Vein endothelial cell (primary cell): ENCODE measurements at places on chromosomes 1 and 21. TPM values are rescaled to one million over a fixed set of nuclear protein-coding genes. Genes with fewer than 3 reads are reported as not detected.

The MFAP2 gene
- total RNA-seq = 26.2 and 54.5 TPM in 2 replicates

The C1QB gene
- not detected in 2 replicates for total RNA-seq

The TNFRSF8 gene
- total RNA-seq = 0.19 TPM in 1 of 2 replicates, not detected in the other

The TMEM200B gene
- 0.33 and 0.67 TPM in 2 replicates for total RNA-seq

The NBPF4 gene
- not detected in 2 replicates for total RNA-seq

The CFHR4 gene
- not detected in 2 replicates for total RNA-seq

The FMN2 gene
- under 0.01 and 0.19 TPM in 2 replicates for total RNA-seq

The UBL4B gene
- total RNA-seq = not detected in 2 replicates

The KCNA3 gene
- not detected in 2 replicates for total RNA-seq

The C8B gene
- not detected in 2 replicates for total RNA-seq

The CNIH4 gene
- 66.6 and 78.0 TPM in 2 replicates for total RNA-seq

The SYPL2 gene
- under 0.01 TPM in 1 of 2 replicates, not detected in the other for total RNA-seq

The TAS1R2 gene
- not detected in 2 replicates for total RNA-seq

The SAMSN1 gene
- total RNA-seq = 2.0 and 4.9 TPM in 2 replicates

The KIF2C gene
- total RNA-seq = 16.7 and 25.4 TPM in 2 replicates

The IVL gene
- not detected in 2 replicates for total RNA-seq

The TCEA3 gene
- 0.65 and 0.86 TPM in 2 replicates for total RNA-seq

The RAB42 gene
- total RNA-seq = 0.98 and 1.2 TPM in 2 replicates

The KCNT2 gene
- total RNA-seq = 0.29 and 2.0 TPM in 2 replicates

The SCAF4 gene
- 12.4 and 13.7 TPM in 2 replicates for total RNA-seq

The DNAJC6 gene
- total RNA-seq = 7.8 and 8.8 TPM in 2 replicates

The DPT gene
- total RNA-seq = not detected in 2 replicates

The OR2T35 gene
- total RNA-seq = not detected in 2 replicates

The PRR9 gene
- total RNA-seq = not detected in 2 replicates

The CASQ1 gene
- total RNA-seq = not detected in 2 replicates

The FAM167B gene
- total RNA-seq = 1.3 and 2.9 TPM in 2 replicates

The ST6GALNAC3 gene
- total RNA-seq = 30.4 and 56.6 TPM in 2 replicates

The EDARADD gene
- not detected in 2 replicates for total RNA-seq

The ABCA4 gene
- 5.2 and 22.9 TPM in 2 replicates for total RNA-seq

The OR2M3 gene
- total RNA-seq = not detected in 2 replicates

The HEYL gene
- 0.38 TPM in 1 of 2 replicates, not detected in the other for total RNA-seq

The SUSD4 gene
- total RNA-seq = not detected in 2 replicates

The PGD gene
- 100 and 158 TPM in 2 replicates for total RNA-seq

The RAB7B gene
- total RNA-seq = 0.10 TPM in 1 of 2 replicates, not detected in the other

The SLC5A9 gene
- total RNA-seq = not detected in 2 replicates

The NR1I3 gene
- not detected in 2 replicates for total RNA-seq

The VSIG8 gene
- total RNA-seq = not detected in 2 replicates

The C21orf91 gene
- 4.6 and 5.3 TPM in 2 replicates for total RNA-seq

The FCRL2 gene
- total RNA-seq = not detected in 2 replicates

The OVAAL gene
- total RNA-seq = not detected in 2 replicates

The TSSK3 gene
- total RNA-seq = 0.19 and 0.98 TPM in 2 replicates

The SLC45A1 gene
- 0.48 and 1.6 TPM in 2 replicates for total RNA-seq

The FOXO6 gene
- total RNA-seq = 0.33 and 0.57 TPM in 2 replicates

The TLCD4 gene
- under 0.01 and 0.19 TPM in 2 replicates for total RNA-seq

The KIF21B gene
- total RNA-seq = 4.6 and 5.2 TPM in 2 replicates

The VASH2 gene
- total RNA-seq = under 0.01 and 0.10 TPM in 2 replicates

The NBPF1 gene
- 18.9 and 37.3 TPM in 2 replicates for total RNA-seq

The IGSF21 gene
- total RNA-seq = not detected in 2 replicates

The IKBKE gene
- total RNA-seq = 22.4 and 25.5 TPM in 2 replicates
